Activated CD4-positive, alpha-beta T cell treated with anti-CD3 and anti-CD28 coated beads, Interleukin-2, amount 10 ng/mL, durations not matched to agents 24 days and 14 days (primary cell): ENCODE measurements at places on chromosomes 4 and X.
A peak's percentile ranks its signal among the peaks of the same experiment; 100 is the strongest.

- no peak for DNase-seq
These were observed 6.4 kb downstream of the ELK1 start for GRCh38 chrX:47643926-47644325.

DNA sequence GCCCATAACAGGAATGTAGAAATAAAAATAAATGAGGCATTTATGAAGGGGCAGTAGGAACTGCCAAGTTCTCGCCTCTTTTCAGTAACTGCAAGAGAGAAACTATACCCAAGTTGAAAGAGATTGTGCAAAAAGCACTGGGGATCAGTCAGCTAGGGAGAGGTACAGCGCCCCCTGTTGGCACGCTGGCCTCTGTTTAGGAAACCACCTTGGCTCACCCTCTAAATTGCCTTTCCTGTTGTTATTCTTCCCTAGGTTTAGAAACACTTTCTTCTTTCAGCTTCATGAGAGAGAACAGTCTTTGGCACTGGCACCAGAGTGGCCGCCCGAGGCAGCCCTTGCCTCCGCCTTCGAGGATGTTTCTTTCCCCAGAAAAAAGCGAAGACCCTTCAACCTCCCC, 348.5 kb downstream of the MID1IP1 start:
- peak; percentile 85 for DNase-seq

DNA sequence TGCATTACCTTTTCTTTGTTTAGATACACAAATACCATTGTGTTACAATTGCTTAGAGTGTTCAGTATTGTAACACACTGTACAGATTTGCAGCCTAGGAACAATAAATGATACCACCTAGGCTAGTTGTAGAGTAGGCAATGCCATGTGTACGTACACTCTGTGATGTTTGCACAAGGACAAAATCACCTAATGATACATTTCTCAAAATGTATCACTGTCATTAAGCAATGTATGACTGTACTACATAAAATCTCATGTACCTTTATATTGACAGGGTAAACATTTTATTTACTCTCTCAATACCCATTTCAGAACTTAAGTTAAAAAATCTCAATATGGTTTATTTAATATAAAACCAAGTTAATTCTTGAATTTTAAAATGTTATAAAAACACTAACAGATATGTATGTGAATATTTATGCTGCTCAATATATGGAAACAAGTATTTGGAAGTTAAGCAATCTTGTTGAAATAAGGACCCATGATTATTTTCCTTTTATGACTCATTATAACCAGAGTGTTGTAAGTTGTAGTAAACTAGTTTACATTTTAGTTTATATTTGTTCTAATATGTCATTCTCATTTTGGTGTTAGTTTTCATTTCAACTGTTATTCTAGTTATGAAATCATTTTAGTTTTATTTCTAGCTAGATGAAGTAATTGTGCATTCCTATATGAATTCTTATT, 409.2 kb downstream of the TLL1 start:
- no peak for DNase-seq

DNA sequence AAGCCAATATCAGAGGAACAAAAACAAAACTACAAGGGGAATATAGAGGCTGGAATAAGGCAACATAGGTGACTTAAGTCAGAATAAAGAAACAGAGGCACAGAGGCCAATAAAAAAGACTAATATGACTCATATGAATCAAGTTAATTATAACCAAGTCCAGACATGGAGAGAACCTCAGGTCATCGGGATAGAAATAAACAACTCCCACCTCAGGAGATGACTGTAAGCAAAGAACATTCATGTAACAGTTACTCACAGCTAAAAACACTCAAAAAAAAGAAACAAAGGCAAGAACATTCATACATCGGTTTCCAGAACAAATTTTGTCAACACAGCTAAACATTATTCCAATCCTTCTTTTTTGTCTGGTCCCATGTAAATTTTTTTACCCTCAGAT, 60.3 kb upstream of the RXFP1 start:
- no peak for DNase-seq

- DNase-seq, result no peak
These were observed 17.8 kb upstream of the GABRQ start for GRCh38 chrX:152619897-152620296.

GRCh38 chrX:41796046-41796445, 72.1 kb downstream of the GPR82 start:
- no peak for DNase-seq

- no peak for DNase-seq
These were observed 75.1 kb downstream of the GAB1 start for GRCh38 chr4:143411527-143412419.

DNA sequence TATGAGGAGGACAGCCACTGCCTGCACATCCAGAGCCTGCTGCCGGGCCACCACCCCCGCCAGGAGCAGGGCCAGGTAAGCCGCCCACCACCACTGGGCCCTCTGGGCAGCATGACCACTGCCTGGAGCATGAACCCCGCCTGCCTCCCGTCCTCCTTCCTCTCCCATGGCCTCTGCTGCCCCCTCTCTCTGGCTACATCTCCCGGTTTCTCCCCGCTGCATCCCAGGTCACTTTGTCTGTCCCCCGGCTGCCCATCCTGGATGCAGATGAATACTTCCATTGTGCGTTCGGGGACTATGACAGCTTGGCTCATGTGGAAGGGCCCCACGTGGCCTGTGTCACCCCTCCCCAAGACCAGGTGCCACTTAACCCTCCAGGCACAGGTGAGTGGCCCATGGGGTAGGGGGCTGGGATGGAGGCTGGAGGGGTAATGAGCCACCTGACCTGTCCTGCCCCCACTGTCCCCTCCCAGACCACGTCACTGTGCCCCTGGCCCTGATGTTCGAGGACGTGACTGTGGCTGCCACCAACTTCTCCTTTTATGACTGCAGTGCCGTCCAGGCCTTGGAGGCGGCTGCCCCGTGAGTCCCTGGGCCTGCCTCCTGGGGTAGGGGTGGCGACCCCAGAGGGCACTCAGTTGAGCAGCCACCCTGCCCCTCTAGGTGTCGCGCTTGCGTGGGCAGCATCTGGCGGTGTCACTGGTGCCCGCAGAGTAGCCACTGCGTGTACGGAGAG, 6.0 kb downstream of the PLXNB3 start:
- no peak for DNase-seq

GRCh38 chr4:83771113-83771705, 235.3 kb downstream of the GPAT3 start:
- DNase-seq, result no peak

DNA sequence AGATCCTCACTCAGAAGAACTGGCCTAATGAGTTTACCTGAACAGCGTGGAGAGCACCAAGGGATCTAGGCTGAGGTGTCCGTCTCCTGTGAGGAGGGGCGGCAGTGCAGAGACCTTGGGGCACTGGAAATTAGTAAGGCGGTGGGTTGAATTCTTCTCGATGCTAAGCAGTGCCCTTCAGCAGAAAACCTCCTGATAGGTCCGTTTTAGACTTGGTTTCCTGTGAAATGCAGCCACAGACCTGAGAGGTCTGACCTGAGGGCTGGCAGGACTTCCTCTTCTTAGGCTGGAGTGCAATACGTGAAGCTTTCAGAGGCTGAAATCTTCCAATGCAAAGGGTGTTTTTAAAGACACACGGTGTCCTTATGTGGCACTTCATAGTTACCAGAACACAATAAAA, at the start of gene CLNK:
Gene CLNK (minus strand): TSS at position 138 of the 400 bp plus-strand sequence. CDS start 16,899 bp downstream, outside the sequence.
- no peak for DNase-seq

DNA sequence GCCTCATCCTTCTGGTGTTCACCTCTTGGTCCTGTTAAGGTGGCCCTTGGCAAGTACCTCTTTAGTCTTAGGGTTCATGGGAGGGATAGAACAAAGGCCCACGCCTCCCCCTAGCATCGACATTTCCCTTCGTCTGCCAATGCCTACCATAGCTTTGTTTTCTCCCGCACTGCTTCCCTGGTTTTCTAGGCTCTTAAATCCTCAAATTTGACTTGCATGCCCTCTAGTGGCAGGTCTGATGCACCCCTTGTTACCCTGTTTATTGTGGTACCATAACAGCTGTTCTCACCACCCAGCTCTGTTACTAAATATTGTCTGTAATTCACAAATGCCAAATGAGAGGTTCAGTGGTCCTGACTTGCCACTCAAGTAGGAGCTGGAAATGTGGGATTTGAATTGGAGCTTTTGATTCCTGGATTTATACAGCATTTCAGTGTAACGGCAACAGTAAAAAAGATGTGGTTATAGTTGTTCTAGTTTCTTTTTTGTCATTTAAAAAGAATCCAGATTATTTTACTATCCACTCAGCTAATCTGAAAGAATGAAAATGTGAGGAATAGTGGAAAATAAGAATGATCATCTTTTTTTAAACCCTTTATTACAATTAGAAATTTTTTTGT, 100.1 kb downstream of the REPS2 start:
- DNase-seq, result peak; percentile 75

- DNase-seq, result no peak
These were observed 203.1 kb downstream of the TEX13C start for GRCh38 chrX:125522752-125523151.

- no peak for DNase-seq
These were observed 26.1 kb upstream of the ACSL1 start for GRCh38 chr4:184851886-184852285.

DNA sequence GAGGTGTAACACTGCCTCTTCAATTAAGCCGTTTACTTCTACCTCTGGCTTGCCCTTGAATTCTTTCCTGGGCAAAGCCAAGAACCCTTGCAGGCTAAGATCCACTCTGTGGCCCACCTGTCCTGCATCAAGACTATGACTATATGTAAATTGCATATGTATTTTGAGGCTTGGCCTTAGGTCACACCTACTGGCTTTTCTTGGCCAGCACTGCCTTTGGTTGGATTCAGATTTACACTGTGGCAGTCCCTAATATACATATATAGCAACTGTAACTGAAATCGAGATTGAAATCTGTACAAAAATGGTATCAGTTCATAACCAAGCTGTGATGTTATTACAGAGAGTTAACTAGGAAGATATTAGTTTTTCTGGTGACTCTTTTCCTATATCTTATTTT, 151.5 kb downstream of the CFAP47 start:
- no peak for DNase-seq

DNA sequence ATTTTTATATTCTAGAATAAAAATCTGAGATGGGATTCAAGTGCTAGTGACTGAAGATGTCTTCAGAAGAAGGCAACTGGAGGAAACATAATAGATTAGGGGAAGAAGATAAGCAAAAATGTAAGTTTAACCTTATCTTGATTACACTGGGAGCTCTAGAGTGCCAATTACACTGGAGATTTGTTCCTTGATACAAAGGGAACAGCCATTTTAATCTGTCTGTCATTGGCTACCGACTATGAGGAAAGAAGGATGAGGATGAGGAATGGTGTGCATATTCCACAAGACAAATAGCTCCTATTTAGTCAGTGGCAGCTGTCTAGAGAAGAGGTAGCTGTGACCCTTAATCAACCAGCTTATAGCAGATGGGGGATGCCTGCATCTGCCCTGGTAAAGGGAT, 1034.5 kb upstream of the IGFBP7 start:
- no peak for DNase-seq

DNA sequence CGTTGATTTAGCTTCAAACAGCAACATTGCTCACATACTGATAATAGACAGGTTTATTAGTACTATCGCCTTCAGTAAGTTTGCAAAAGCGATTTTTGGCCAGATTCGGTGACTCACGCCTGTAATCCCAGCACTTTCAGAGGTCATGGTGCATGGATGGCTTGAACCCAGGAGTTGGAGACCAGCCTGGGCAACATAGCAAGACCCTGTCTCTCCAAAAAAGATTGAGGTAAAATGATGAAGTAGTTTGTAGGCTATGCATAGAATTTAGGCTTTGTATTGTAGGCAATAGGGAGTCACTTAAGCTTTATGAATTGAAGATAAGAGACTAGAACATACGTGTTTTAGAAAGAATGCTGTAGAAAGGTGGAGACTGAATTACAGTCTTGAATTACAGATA, 1.1 kb upstream of the GNPDA2 start:
- DNase-seq, result no peak

DNA sequence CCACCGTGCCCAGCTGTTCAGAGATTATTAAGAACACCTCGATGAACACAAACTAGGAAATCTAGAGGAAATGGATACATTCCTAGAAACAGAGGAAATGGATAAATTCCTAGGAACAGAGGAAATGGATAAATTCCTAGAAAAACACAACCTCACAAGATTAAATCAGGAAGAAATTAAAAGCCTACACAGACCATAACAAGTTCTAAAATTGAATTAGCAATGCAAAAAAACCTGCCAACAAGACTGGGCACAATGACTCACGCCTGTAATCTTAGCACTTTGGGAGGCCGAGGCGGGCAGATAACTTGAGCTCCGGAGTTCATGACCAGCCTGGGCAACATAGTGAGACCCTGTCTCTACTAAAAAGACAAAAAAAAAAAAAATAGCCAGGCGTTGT, 13.1 kb upstream of the IDS start:
- DNase-seq, result no peak

GRCh38 chr4:162151386-162151785, 12.4 kb downstream of the FSTL5 start:
- DNase-seq, result no peak

GRCh38 chr4:5479518-5480060, 228.8 kb downstream of the EVC2 start:
- DNase-seq, result no peak

- no peak for DNase-seq
These were observed 39.9 kb downstream of the CCNG2 start for GRCh38 chr4:77196866-77197265.

DNA sequence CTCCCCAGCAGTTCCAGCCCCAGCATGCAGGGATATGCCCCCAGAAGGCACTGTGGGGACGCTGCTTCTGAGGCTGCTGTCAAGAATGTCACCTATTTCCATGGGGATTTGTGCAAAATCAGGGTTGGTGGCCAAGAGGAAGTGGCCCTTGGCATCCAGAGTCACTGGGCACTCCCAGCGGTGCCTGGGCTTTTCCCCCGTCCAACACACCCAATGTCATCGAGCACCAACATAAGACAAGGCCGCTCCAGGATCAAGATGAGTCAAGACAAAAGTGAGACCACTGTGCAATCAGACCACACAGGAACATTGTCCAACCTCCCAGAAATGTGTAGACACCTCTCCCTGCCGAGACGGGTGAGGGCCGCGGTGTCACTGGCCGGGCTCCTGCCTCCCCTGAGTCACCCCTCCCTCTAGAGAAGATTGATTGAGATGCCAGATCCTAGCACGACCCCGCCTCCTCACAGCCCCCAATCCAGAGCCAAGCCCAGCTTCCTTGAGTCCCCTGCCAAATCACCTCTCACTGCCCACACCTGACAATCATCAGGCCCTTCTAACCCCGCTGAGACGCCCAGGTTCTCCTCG, 194.3 kb downstream of the AFAP1 start:
- no peak for DNase-seq

DNA sequence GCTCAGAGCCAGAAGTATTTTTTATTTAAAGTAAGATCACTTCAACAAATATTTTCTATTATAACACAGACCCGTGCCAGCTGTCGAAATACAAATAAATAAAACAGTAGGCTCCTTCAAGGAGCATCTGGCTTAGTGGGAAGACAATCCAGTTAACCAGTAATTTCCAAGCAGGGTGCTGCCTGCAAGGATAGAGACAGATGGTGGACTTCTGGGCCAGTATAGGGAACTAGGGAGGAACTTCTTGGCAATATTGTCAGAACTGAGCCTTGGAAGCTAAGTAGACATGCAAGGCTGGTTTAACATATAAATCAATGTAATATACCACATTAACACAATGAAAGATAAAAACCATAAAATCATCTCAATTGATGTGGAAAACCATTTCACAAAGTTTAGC, 17.0 kb upstream of the MTMR1 start:
- no peak for DNase-seq

GRCh38 chr4:134935320-134935719, 733.7 kb upstream of the PABPC4L start:
- DNase-seq, result no peak

- DNase-seq, result no peak
These were observed 14.0 kb downstream of the APOOL start for GRCh38 chrX:85017721-85018120.

- DNase-seq, result no peak
These were observed 118.5 kb upstream of the GUCY1A1 start for GRCh38 chr4:155548173-155548572.
